Stimulated activated CD8-positive, alpha-beta memory T cell treated with anti-CD3 and anti-CD28 coated beads, Interleukin-7, amount 100 ng/mL, for 1 hour (primary cell): ENCODE measurements at places on chromosomes 5 and 9.

- no peak for DNase-seq
Observed at GRCh38 chr5:132491368-132492364, 1.1 kb upstream of the IRF1 start.

- DNase-seq: no peak
Observed at GRCh38 chr5:172194985-172195774, 1.2 kb downstream of the EFCAB9 start.

DNA sequence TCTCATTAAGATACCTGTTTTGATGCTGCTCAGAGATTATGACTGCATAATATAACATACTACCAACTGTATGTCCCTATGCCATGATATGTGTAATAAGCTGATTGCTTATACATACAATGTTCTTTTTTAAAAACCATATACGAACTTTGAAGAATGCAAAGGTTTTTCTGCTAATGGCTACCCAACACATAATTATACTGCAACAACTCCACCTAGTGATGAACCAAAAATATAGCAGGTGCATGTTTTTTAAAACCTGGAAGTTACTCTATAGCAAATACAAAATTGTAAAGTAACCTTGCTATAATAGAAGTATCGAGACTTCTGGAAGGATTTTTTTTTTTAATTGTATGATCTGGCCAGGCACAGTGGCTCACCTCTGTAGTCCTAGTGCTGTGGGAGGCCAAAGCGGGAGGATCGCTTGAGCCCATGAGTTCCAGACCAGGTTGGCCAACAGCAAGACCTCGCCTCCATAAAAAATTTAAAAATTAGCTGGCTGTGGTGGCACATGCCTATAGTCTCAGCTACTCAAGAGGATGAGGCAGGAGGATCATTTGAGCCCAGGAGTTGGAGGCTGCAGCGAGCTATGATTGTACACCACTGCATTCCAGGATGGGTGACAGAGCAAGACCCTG, 49.1 kb downstream of the HOMER1 start:
- no peak for DNase-seq

- no peak for DNase-seq
Observed at GRCh38 chr9:9498846-9499245, 1114.0 kb downstream of the PTPRD start.

DNA sequence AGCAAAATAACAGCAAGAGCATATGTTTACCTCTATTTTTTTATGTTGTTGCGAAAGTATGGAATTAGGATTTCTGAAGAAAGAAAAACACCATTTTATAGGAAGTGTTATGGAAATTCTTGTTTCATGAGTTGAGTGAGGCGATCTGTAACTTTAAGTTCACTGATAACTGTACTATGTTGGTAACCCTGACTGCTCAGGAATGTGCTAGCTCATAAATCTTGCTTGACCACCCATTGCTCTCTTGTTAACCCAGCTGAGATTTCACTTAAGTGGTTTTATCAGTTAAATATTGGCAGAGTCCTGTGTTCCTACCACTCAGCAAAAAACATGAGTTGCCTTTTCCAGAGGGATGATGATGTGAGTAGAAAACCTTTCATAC, 91.1 kb upstream of the STARD4 start:
- DNase-seq: no peak

- DNase-seq: no peak
Observed at GRCh38 chr9:93116072-93116961, 17.7 kb downstream of the NINJ1 start.
